Activated CD8-positive, alpha-beta memory T cell treated with anti-CD3 and anti-CD28 coated beads, Interleukin-2, amount 50 U/mL, for 48 hours (primary cell): ENCODE measurements at places on chromosomes 1 and 21.

DNA sequence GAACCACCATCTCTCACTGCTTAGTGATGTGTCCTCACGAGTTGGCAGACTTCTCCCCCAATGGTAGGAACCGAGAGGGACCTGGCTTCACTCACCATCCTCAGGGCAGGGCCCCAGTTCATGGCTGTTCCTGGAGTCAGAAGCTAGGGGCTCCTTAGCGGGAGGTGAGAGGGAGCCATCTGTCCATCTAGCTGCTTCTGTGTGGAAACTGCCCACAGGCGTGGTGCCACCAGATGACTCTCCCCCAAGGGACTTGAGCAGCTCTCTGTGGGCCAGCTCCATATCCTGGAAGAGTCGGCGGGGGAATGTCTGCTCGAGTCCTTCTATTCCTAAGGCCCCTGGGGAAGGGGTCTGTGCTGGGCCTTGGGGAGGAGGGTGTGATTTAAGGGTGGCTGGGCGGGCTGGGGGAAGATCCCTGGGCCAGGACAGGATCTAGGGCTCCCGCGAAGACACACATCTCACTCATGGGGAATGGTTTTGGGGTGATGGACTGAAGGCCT, 16.3 kb downstream of the LRRC71 start:
- no peak for DNase-seq

DNA sequence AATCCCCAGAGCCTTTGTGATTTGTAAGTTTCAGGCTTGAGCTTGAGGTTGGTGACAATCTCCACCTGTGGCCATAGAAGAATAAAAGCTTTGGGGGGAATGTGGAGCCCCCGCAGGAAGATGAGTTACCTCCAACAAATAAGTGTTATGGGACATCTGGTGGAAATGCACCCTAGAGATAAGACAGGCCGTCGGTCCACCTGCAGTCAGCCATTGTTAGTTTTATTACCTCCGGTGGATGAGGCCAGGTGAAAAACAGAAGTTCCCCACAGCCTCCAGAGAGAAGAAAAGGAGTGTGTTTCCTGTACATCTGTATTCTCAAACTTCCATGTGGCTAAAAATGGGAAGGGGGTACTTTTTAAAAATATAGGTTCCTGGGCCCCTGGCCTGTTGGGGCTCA, 137.4 kb downstream of the KAZN start:
- no peak for DNase-seq

DNA sequence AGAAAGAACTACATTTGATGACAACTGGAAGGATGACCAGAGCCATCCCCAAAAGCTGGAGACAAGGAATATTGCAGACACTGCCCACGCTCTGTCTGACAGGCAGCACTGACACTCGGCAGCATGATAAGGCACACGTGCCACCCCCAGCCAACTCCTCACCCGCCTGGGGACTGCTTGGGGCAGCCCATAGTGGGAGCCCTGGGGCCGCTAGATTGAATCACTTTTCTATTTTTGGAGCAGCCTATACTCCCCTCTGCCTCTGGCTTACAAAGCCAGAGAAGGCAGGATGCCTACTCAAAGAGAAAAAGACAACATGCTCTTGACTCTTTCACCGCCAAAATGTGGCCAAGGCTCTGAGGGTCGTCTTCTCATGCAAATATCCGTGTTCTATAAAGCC, 1.3 kb downstream of the SMG5 start:
- peak; percentile 78 for DNase-seq

DNA sequence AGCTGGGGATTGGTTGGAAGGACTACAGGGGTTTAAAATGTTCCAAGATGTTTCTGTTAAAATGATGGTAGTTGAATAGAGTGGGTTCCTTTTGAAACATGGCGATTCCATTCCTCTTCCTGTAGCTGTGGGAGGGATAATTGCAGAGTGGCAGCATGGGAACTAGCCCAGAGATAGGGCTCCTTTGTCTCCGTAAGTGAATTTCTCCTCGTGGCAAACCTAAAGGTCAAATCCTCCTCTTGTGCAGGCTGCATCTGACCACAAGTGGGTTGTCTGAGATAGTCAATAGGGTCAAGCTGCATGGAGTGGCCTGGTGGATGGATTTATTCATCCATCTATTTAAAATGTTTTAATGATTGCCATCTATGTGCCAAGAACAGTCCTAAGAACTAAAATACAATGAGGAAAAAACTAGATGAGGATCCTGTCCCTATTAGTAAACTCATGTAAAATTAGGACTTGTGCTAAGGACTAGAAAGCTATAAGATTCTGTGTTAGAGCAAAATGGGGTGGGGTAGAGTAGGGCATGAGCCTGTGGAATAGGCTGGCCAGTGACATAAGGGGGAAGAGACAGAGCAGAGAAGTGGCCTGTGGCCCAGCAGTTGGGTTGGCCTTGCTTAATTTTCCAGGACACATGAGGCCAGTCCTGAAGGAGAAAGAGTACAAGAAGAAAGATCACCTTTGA, 89.1 kb upstream of the IVNS1ABP start:
- no peak for DNase-seq

- no peak for DNase-seq
Observed at GRCh38 chr1:91836331-91837040, 49.5 kb downstream of the TGFBR3 start.

DNA sequence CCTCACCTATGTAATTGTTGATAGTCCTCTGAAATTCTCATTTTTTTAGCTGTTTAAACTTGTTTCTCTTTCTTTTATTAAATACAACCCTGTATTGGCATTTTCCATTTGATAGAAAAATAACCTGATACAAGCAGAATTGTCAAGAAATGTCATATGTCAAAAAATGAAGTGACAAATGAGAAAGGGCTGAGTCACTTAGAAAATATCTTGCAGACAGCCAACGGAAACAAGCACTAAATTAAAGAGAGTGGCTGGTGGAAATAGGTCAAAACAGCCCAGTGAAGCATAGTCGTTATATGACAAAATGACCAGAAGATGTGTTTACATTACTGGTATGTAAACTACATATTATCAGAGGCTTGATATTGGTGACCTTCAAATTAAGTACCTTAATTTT, 484.4 kb downstream of the PLA2G4A start:
- DNase-seq: no peak

- DNase-seq: no peak
Observed at GRCh38 chr1:228392111-228392936, 14.3 kb downstream of the TRIM11 start.

DNA sequence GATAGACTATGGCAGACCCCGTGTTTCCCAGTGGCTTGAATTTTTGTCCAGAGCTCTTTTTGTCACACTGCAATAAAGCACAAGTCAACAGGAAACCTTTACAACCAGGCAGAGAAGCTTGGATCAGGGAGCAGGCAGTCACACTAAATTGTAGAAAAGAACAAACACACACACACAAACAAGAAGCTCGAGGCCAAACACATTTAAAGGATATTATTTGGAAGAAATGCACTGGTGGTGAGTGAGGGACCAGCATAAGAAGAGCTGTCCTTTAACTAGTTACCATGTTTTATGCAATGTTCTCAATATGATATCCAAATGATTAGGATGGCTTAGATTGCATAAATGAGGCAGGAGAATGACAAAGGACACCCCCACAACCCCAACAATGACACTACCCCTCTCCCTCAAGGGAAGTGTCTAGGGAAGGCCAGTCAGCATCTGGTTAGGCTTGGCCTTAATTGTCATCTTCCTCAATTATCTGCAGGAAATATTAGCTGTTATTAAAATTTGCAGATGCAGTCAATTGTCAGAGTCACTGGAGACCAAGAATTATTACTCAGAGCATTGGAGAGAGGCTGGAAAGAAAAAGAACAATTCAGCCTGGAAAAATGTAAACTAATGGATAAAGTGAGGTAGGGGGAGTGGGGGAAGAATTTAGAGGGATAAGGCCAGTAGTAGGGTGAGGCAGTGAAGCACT, 35.3 kb downstream of the DDR2 start:
- no peak for DNase-seq

DNA sequence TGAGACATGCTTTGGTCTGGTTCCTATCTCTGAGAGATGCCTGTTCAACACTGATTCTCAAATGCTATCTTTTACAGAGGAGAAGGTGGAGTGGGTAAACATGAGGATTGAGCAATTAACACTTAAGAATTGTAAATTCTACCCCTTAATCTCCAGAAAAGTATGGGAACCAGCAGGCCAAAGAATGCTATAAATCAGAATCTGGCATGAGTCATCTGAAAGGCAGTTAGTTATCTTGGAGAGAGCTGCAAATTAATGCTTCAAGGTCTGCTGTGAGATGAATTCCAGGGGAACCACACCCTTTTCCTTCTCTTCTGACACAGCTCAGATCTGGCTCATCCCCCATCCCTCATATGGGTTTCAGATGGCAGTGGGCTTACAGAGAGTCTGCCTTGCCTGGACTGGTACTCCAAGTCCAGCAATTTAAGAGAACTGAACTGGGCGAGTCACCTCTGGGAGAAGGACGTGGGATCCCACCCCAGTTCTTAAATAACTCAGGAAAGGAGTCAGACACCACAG, 5.2 kb downstream of the S100A10 start:
- DNase-seq: no peak

DNA sequence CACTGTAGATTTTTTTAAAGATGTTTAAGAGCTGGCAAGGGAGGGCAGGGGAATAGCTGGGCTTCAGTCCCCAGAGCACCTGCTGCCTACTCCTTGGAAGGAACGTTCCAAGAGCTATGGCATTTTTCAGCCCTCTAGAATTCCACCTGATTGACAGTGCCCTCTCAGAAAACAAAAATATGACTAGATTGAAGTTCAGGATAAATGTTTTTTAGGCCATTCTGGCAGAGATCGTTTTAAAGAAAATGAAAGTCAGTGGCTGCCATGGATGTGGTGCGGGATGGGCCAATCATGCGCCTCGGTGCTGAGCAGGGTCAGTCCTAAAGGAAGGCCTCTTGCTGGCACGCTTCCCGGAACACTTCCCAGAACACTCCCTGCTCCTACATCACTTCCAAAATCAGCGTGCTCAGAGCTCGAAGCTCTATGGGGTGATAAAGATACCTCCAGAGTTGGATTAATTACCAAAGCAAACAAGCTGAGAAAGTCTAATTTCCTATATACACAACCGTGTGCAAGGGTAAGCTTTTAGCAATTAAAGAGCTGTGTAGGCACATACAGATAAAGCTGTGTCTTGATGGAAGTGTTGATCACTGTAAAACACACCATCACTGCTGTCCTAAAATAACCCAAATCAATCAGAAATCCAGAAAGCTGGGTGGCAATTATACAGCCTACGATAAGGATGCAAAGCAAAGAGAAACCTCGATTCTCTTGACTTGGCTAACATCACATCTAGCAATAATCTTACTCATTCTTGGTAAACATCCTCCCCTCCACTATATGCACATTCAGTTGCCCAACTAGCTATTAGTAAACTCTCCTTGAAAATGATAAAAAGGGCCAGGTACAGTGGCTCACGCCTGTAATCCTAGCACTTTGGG, 34.6 kb downstream of the TGFBR3 start:
- no peak for DNase-seq

DNA sequence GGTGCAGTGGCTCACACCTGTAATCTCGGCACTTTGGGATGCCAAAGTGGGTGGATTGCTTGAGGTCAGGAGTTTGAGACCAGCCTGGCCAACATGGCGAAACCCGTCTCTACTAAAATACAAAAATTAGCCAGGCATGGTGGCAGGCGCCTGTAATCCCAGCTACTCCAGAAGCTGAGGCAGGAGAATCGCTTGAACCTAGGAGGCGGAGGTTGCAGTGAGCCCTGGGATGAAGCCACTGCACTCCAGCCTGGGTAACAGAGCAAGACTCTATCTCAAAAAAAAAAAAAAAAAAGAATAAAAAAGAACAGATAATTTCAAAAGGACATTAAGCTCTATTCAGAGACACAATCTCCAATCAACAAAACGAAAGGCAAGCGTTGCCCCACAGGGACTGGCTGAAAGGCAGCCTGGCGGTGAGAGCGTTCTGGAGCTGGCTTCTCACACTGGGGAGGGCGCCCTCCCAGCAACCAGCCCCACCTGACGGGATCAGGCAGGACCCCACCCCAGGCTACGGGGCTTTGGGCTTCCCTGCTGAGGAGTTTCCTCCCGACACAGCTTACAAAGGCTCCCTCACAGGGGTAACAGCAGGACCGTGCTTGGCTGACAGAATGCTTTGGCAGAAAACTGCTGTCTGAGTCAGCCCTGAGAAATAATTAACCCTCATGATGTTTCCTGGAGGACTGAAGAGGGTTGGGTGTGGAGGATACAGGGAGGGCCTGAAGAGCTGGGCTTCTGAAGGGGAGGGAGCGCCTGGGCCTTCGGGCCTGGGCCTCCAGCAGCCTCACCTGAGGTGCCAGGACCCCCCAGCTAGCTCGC, 31.1 kb upstream of the SRP9 start:
- DNase-seq: no peak

DNA sequence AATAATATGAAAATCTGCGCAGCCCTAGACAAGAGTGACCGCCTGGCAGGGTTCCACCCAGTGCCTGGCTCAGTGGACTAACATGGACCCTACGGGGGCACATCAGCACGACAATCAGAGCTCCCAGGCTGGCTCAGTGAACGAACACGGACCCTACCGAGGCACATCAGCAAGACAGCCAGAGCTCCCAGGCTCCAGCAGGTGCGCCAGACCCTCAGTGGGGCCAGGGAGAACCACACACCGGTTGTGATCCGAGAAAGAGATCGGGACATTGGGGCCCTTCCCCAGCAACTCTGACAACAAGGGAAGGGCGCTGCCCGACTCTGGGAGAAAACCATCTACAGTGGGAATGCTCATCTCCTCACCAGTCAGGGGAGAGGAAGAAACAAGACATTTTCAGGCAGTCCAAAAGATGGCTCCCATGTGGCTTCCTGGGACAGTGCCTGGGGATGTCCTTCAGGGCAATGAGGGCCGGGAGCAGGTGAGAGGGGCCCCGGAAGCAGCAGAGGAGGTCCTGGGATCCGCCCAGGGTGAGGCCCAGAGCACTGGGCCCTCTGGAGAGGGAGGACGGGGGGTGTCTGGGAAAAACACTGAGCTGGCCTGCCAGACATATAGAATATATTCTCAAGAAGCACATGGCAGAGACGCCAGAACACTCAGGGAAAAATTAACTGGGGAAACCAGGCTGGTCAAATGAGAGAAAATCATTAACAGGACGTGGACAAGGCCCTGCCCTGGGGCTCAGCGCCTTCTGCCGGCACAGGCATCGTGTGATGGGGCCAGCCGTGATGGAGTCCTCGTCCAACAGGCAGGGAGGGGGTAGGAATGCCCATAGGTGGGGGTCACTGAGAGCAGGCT, 4.8 kb downstream of the ARHGEF16 start:
- DNase-seq: no peak

GRCh38 chr1:183548116-183548515, 42.1 kb downstream of the NCF2 start:
- DNase-seq: no peak

DNA sequence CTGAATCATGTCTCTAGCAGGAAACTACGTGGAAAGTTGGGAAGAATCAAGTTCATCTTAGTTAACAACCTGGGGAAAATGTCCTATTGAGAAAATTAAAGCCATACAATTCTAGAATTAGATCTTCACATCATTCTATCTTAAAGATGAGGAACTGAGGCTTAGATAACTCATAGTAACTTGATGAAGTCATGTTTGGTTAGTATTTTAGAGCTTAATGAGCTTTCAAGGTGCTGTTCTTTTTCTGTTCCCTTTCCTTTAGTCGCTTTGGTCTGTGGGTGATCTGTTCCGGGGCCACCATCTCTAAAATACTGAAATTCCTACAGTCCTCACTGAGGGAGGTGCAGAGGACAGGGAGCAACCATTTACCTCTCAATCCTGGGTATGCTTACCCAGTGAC, 4.3 kb upstream of the GLUL start:
- DNase-seq: no peak
